Body of pancreas (tissue), 4 donors: ENCODE measurements at places on chromosomes 12 and 14.

DNA sequence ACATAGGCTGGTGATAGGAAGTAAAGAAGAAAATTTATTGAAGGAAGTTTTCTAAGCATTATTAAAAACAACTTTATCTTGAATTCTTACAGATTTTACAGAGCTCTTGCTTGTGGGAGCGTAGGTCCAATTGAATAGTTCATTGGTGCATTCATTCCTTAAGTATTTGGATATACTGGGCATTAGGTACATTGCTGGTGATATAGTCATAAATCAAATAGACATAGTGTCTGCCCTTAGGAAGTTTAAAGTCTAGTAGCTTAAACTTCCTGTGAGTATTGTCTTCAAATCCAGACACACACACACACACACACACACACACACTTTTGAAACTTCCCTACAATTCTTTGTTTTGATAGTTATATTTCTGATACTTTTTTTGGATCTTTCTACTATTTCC is 226.7 kb downstream of the FUT8 start:
- DNase-seq = no peak

DNA sequence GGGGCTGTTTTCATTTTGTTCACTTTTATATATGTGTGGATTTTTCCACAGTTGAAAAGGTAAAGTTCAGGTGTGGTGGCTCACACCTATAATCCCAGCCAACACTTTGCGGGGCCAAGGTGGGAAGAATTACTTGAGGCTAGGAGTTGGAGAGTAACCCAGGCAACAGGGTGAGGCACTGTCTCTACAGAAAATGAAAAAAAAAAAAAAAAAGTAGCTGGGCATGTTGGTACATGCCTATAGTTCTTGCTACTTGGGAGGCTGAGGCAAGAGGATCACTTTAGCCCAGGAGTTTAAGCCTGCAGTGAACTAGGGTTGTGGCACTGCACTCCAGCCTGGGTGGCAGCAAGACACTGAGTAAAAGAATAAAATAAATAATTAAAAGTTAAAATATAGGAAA is 326.5 kb downstream of the NAV3 start:
- no peak for DNase-seq

GRCh38 chr12:47744778-47745436 is 13.8 kb downstream of the RAPGEF3 start:
- DNase-seq = no peak

GRCh38 chr12:39846971-39847650 is 227.5 kb upstream of the ABCD2 start:
- no peak for DNase-seq

GRCh38 chr14:58118097-58118815 is 33.8 kb downstream of the ARMH4 start:
- no peak for DNase-seq

GRCh38 chr12:84910549-84911241 is 1.9 kb downstream of the SLC6A15 start:
- DNase-seq = no peak
